CD8-positive, alpha-beta memory T cell (primary cell): ENCODE measurements at places on chromosomes 5 and 9. TPM values are rescaled to one million over a fixed set of nuclear protein-coding genes. Genes with fewer than 3 reads are reported as not detected.

PCSK1 gene
- total RNA-seq, result not detected

DNA sequence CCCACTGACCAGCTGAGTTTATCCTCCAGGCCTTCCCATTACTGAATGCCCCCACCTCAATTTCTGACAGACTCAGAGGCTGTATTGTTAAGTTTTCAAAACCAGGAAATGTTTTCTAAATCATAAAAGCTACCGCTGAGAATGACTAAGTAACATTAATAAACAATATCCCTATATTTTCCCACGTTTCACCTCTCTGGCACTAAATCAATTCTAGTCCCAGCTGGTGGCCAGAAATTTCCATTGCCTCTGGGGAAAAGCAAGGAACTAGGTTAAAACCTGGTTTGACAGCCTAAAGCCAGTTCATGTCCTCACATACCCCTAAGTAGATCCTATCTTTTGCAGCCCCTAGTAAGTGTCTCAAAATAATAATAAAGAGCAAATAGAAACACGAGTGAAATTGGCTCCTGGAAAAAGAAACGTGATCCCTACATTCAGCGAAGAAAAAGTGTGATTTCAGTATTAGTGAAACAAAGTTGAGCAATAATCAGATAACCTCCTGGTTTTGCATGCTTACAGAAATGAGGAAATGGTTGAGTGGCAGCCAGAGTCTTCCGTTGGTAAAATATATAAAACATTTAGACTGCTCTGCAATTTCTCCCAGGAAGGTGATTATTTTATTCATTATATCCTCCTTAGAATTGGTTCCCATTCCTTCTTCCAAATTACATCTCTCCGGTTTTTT is 110.9 kb downstream of the ESM1 start:
- DNase-seq, result no peak

GRCh38 chr9:4678679-4679267 is 596 bp upstream of the CDC37L1 start:
- DNase-seq, result peak; percentile 51

DNA sequence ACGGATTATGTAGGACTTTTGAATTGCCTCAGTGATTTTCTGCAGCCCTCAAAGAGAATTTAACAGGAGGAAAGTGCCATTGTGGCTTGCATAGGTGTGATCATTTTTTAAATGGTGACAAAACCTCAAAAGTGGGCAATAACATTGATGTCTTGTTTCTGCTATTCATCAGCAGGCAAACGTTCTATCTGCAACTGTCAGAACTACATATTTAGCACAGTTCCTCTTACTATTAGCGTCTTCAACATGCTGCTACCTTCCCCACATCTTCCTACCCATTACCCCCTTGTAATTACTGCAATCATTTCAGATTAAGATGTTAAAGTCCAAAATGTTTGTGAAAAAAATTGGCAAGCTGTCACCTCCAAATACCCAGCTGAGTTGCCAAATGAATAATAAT is 254.6 kb downstream of the SMARCA2 start:
- no peak for DNase-seq
